ENCODE measurements at places on chromosomes 7 and 10.

GRCh38 chr7:51344406-51345138, 28.0 kb upstream of the COBL start:
- no peak for DNase-seq

- no peak for DNase-seq
Measured at GRCh38 chr7:69765879-69766278, 167.6 kb downstream of the AUTS2 start.

DNA sequence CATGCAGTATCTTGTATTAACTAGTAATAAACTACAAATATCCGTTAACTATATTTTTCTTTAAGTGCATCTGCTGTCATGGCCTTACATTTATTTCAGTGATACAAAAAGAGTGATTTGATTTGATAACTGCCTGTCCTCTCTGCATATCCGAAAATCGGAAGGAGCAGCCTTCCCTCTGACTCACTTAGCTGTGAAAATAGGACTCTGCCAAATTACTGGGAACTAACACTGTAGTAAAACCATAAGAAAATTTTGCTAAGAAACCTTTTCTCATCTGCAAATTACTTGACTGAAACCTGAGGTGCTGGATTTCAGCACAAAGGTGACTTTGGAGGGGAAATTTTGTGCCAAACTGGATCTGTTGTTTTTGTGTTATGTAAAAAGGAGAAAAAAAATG, 176.6 kb upstream of the MKLN1 start:
- no peak for DNase-seq

DNA sequence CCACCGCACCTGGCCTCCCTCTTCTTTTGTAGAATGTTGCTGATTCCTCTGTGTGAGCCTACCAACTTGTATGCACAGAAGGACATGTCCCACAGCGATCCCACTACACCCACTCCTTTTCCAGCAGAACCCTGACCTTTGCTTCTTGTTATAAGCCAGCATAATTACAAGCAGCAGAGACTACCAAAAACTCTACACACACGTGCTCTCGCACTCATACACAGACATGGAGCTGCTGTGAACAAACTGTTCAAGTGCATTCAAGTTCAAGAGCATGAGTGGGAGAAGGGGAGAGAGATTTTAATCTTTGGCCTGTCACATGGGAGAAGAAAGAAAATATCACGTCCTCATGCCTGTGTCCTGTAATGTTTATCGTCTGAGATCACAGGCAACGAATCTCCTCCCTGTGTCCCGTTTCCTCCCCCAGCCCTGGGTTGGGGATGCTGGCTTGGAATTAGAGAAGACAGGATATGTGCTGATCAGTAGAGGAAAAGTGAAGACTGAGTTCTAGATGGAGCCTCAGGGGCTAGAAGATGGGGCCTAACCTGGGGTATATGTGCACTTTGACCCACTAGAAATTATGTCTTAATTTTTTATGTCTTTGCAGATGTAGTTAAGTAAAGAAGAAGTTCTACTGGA, 79.6 kb downstream of the NHLRC2 start:
- no peak for DNase-seq

DNA sequence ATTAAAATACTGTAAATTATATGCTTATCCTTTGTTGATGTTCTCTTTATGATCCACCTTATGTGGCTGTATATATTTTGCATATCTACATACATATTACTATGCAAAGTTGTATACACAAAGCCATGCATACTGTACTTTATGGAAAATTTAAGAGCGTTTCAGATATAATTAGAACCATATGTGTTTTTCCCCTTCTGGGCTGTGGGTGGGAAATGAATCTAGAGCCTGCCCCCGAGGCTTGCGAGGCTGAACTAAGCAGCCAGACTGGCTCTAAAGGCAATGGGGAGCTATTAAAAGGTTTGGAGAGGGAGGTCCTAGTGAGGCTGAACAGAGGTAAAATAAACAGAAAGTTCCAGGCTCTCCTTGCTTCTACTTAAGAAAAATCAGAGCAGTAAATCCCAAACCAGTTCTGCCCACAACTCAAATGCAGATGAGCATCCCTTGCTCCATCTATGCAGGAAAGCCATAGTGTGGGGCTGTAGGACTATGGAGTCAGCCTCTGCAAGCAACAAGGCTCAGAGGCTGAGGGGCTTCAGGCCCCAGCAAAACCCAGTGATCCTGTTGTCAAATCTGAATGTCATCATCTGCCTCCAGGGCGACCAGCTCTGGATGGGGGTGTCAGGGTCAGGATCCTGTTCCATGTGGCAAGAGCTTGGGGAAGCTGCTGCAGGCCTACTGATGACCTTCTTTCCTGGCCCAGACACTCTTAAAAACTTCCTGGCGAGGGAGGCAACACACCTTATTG, 14.1 kb upstream of the DDIT4 start:
- no peak for DNase-seq

All from activated CD8-positive, alpha-beta memory T cell treated with anti-CD3 and anti-CD28 coated beads for 1 hour (primary cell).